ENCODE measurements at places on chromosomes 11 and 22.
A peak's percentile ranks its signal among the peaks of the same experiment; 100 is the strongest.

DNA sequence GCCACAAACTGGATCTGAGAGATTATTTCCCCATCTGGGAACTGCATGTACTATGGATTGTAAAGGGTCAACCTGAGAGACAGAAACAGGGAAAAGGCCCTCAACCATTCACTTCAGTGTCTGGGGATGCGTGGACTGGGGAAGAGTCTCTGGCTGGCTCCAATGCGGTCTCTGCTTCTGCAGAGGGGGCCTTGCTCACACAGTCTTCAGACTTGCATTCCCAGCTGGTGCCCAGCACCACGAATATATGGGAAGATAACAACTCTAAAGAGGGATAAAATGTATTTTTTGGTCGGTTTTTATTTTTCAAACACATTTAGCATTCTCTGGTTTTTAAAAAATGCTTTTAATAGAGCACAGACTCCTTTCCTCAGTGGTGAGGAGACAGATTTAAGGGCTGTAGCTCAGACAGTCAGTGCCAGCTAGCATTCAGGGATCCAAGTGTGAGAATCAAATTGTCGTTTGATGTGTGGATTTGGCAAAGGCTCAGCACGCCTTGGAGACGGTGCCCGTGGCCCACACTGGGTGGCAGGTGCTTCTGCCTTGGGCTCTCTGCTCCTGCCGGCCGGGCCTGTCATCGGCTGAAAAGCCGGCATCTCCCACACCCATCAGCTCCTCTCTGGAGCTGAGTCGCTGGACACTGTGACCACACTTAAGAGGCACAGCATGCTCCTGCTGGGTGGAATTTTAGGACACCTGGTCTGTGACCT, 8.0 kb upstream of the EFCAB6 start:
- no peak for DNase-seq

- DNase-seq = no peak
Measured at GRCh38 chr11:67371189-67371910, 2.0 kb downstream of the CLCF1 start.

GRCh38 chr11:85704967-85705366, 19.0 kb upstream of the CCDC89 start:
- no peak for DNase-seq

- peak; percentile 87 for DNase-seq
Measured at GRCh38 chr11:115324581-115325432, 179.4 kb downstream of the CADM1 start.

- no peak for DNase-seq
Measured at GRCh38 chr11:33672273-33672672, 28.4 kb downstream of the C11orf91 start.

DNA sequence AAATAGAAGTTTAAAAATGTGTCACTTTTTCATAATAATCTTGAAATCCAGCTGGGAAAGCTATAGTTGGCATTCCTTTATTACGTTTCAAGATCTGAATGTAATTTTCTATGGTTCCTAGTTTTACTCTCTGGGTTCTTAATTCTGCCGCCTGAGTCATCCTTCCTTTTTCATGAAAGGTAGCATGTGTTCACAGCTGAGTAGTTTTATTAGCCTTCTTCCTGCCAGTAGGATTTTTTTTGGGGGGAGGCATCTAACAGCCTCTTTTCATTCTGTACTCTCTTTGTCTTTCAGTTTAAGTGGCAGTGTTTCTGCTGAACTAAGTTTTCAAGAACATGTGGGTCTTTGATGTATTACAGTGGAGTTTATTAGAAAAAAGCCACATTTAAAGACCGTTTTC, 36.5 kb downstream of the OR2AG2 start:
- no peak for DNase-seq

DNA sequence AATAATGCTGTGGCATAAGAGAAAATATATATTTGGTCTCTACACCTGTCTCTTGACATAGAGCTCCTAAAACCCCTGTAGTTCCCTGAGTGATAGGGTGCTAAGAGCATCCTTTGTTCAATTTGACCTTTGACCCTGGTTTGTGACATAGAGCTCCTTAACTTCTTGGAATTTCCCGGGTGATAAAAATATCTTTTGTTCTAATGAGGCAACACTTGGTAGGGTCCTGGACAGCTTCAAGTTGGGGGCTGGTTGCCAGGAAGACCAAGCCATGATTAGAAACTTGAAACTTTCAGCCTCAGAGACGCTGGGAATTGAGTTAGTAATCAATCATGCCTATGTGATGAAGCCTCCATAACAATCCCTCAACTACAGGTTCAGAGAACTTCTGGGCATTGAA, 105.4 kb downstream of the CASP12 start:
- no peak for DNase-seq

- DNase-seq = no peak
Measured at GRCh38 chr11:11309906-11310305, 43.1 kb downstream of the CSNK2A3 start.

Measured in NCI-H187 treated with DMSO at 0.1 percent for 48 hours (cell line).